ENCODE measurements at places on chromosomes 1 and 21.

DNA sequence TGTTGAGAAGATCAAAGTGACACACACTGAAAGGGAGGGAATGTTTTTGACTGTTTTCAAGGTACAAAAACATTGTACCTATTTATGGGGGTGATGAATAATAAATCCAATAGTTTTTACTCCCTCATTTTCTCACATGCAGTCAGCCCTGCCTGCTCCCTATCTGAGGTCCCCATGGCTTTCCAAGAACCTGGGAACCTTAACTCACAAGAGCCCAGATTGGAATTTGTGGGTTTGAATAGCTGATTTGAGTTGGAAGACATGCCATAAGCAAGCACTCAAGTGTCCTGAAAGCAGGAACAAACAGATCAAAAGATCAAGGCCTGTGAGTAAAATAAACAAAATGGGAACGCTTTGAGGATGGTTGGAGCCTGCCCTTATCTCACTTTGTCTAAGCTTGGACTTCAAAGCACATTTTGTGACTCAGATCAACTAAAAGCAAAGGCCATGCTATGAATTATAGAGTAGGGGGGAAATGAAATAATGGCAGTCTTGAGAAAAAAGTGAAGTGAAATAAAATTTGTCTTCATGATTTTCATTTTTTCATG is 136.6 kb downstream of the LYPLAL1 start:
- no peak for DNase-seq

GRCh38 chr1:87176087-87176486 is 152.6 kb upstream of the LMO4 start:
- DNase-seq, result no peak

GRCh38 chr21:18274370-18274769 is 29.7 kb downstream of the CHODL start:
- DNase-seq, result no peak

- DNase-seq, result peak; percentile 94
These were observed at the start of gene ELAPOR1 for GRCh38 chr1:109113590-109114341. Gene ELAPOR1 (plus strand): TSS chr1:109114115. CDS start chr1:109114184, 69 bp downstream.

GRCh38 chr1:154863315-154864174 is 6.5 kb downstream of the KCNN3 start:
- DNase-seq, result no peak

DNA sequence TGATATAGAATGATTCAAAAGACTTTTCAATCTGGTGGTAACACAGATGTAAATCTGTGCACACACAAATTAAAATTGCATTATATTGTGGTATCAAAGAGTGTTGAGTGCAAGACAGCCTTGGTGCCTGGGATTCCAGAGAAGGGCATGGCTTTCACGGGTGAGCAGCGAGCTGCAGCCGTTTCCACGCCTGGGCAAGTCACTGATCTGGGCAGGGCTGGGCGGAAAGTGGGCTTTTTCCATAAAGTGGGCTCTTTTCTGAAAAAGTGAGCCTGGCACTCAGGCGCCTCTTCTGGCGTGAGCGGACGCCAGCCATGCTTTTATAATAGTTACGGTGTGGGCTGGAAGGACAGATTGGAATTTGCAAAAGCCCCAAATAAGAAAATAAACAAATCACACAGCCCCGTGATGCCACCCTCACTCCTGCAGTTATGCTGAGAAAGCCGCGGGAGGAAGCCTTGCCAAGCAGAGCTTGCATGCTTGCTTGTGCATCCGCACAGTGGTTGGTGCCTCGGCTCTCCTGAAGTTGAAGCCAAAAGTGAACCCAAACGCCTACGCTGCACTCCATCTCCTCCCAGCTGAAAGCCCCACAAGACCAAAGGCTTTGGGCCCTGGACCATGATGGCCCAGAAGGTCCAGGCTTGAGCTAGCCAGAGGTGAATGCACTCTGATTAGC is 7.1 kb upstream of the C1orf115 start:
- no peak for DNase-seq

- no peak for DNase-seq
These were observed at the start of gene MYOG for GRCh38 chr1:203085528-203086406. Gene MYOG (minus strand): TSS chr1:203086012. CDS start chr1:203085961, 51 bp downstream.

DNA sequence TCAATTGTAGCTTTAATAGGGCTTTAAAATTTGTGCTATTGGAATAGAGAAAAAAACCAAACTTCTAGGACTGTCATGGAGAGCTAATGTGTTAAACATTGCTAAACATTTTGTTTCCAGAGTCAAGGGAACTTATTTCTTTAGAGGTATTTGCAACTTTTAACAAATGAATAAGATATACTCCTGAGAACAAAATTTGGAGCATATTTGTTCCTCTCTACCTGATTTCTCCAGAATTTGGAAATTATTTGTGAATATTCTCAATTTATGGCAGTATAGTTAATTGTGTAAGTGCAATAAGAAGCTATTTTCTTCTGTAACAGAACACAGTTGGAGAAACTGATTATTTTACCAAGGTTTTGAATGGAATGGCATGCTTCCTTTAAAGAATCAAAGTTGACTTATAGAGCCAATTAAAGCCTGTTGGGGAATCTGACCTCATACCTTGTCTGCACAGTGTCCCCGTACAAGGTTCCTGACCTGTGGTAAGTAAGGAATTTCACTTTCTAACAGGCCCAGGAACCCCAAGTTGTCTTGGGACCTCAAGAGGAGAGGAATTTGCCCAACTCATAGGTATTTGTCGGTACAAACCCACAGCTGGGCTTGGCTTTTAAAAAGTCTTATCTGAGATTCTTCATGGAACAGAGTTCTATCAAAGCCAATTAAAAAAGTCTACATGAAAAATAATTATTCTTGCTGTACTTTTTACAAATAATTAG is 72.6 kb upstream of the CSF1 start:
- no peak for DNase-seq

GRCh38 chr1:71154429-71154828 is 73.6 kb upstream of the ZRANB2 start:
- DNase-seq, result no peak

DNA sequence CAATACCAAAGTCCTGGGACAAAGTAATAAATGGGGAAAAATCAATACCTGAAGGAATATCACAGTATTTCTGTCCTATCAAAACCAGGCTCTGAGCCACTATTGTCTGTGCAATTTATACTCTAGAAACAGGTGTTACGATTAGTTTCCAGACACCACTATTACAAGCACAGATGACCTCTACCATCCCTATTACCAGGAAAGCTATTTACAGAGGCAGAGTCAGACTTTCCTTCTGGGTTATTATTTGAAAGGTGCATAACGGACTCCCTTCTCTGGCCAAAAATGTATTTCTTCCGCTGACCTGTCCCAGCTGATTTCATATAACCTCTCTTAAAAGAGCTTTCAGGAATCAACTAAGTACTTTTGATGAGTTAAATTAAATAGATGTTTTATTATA is 154.6 kb upstream of the LRRC7 start:
- no peak for DNase-seq

DNA sequence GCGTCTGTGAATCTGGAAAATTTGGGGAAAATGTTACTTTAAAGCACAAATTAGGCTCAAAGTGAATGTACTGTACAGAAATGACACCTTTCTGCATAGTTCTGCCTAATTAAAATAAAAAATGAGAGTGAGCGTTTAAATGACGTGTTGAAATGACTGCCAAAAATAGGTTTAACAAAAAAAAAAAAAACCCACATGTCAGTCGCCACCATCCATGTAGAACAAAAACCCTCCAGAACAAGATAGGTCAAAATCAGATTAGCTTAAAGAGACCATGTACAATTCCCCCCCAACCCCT is 745 bp downstream of the PARP1 start:
- no peak for DNase-seq

Data from CD4-positive, alpha-beta T cell treated with Interleukin-15 for 1 hour (primary cell).